GM13976 (cell line): ENCODE measurements at places on chromosomes 6 and 20.

GRCh38 chr6:129455126-129455769, 254.7 kb downstream of the ARHGAP18 start:
- no peak for DNase-seq

DNA sequence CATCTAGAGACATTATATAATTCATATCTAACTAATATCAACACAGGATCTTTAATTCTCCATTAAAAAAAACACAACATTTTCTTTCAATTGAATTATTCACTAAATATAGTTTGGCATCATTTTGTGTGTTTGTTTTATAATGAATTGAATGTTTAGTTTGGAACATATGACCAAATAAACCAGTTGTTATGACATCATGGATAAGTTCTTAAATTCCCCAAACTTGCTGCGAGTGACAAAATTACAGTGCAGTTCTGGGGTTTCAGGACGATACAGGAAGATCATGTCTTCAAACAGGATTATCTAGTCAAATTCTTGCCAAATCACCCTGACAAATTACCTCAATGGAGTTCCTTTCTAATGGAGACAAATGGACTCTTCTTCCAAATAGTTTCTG, 473.6 kb downstream of the EPM2A start:
- no peak for DNase-seq

- DNase-seq: no peak
Measured at GRCh38 chr6:14429396-14429795, 311.8 kb downstream of the CD83 start.

- no peak for DNase-seq
Measured at GRCh38 chr6:130908958-130909357, 81.8 kb downstream of the SMLR1 start.

GRCh38 chr6:27078734-27079357, 168.7 kb upstream of the PRSS16 start:
- peak; percentile 30 for DNase-seq

DNA sequence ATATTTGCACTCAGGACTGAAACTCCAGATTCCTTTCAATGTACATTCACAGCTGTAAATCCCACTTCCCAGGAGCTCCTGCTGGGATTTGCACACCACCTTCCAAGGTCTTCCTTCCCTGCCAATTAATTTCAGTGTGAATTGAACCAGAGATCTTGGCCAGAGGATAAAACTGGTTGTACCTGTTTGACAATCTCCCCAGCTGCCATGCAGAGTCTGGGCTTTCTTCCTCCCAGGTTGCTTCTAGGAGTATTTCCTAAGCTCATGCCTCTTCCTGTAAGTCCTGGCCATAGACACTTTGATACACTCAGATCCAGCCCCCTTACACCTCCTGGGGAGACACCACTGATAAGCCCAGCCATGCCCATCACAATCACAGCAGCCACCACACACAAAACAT, 15.6 kb downstream of the MAFB start:
- no peak for DNase-seq

DNA sequence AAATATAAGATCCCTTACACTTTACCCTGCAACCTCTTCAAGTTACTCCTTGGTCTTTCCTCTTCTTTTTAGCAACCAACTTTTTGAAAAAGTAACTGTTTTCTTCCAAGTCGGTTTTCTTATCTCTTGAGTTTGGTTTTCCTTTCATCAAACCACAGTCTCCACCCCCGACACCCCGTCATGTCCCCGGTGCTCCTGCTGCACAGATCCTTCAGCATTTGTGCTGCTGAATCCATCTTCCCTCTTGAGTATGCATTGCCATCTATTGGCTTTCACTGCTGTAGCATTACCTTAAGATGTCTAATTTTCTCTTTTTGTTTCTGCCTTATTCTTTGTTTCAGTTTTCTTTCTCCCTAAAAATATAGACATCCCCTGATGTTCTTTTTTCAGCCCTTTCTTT, 11.9 kb upstream of the TNFRSF21 start:
- DNase-seq: no peak
